Smooth muscle cell of the coronary artery (primary cell): ENCODE measurements at places on chromosomes 13 and 19. TPM values are rescaled to one million over a fixed set of nuclear protein-coding genes. Genes with fewer than 3 reads are reported as not detected.

Gene LYL1
- 8.6 TPM in 1 of 2 replicates, not detected in the other for total RNA-seq

Gene KCNN1
- not detected in 2 replicates for total RNA-seq

Gene EVI5L
- total RNA-seq, result 13.1 and 16.2 TPM in 2 replicates

Gene LRRC8E
- total RNA-seq, result 4.3 and 5.6 TPM in 2 replicates

Gene ERVK3-1
- 25.6 and 28.2 TPM in 2 replicates for total RNA-seq

Gene DIAPH3
- 0.35 and 7.4 TPM in 2 replicates for total RNA-seq

Gene GRIK5
- 0.23 TPM in 1 of 2 replicates, not detected in the other for total RNA-seq

Gene FCER2
- not detected in 2 replicates for total RNA-seq

Gene OR7C1
- total RNA-seq, result not detected in 2 replicates

Gene OR7D2
- not detected in 2 replicates for total RNA-seq

Gene PRODH2
- total RNA-seq, result not detected in 2 replicates
